ENCODE measurements at places on chromosomes 6 and 20.

DNA sequence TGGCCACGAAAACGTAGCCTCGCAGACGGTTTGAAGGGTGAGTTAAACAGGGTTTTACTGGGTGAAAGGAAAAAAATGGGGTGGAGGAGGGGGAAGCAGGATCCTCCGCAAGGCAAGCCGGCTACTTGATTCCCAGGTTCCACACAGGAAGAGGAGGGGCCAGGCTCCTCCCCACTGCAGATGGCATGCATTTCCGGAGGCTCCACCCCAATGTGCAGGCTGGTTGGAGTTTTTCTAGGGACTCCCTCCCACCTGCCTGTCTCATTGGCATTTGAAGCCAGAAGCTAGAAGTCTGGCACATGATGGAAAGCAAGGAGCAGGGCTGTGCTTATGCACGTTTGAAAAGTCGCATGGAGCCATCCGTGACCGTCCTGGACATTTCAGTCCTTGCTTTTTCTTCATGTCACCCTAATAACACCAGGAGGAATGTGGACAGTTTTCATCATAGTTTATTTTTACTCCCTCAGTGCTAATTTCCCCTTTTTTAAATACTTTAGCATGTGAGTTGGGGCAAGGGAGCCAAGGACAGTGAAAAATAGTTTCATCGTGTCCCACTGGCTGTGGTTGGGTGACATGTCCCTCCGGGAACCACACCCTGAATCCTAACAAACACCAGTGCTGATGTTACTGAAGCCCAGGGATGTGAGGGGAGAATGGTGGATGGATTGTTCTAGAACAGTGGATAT lies 100.1 kb upstream of the INSM1 start:
- peaks cover 3% of the 10 kb centered on the region for H3K27me3 ChIP-seq
- H3K4me1 ChIP-seq, result no peaks in the 10 kb centered on the region
- no peak for DNase-seq
- no peak overlapping the region for H3K4me3 ChIP-seq
- H3K27ac ChIP-seq, result no peak overlapping the region

GRCh38 chr6:82963191-82963925 lies 102.3 kb downstream of the UBE3D start:
- H3K4me1 ChIP-seq, result peaks cover 3% of the 10 kb centered on the region
- H3K36me3 ChIP-seq, result peaks cover 13% of the 10 kb centered on the region

- peaks cover 3% of the 10 kb centered on the region for H3K4me1 ChIP-seq
- no peak overlapping the region for H3K27ac ChIP-seq
- H3K4me3 ChIP-seq, result no peak overlapping the region
- peaks cover 3% of the 10 kb centered on the region for H3K27me3 ChIP-seq
- H3K36me3 ChIP-seq, result no peaks in the 10 kb centered on the region
Measured at GRCh38 chr20:8489094-8489883, 357.2 kb downstream of the PLCB1 start.

DNA sequence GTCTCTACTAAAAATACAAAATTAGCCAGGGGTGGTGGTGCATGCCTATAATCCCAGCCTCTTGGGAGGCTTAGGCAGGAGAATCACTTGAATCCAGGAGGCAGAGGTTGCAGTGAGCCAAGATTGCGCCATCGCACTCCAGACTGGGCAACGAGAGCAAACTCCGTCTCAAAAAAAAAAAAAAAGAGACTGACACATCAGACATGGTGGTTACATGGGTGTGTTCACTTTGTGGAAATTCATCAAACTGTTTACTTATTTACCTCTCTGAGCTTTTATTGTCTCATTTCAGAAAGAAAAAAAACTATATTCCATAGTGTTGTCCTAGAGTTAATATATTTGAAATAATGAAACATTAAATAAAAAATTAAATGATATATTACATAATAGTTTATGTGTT lies 64.8 kb downstream of the MBOAT1 start:
- DNase-seq, result no peak
- H3K27ac ChIP-seq, result no peak overlapping the region
- H3K36me3 ChIP-seq, result peaks cover 11% of the 10 kb centered on the region
- no peaks in the 10 kb centered on the region for H3K27me3 ChIP-seq

DNA sequence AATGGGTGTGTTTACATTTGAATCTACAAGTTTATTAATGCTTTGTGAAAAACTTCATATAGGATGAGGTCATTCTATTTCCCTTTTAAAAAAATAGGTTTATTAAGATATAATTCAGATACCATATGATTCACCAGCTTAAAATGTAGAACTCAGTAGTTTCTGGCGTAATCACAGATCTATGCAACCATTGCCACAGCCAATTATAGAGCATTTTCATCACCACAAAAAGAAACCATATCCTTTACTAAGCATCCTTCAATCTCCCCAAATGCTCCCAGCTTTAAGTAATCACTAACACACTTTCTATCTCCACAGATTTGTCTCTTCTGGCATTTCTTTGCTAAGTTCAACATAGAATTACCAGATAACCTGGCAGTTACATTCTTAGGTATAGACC lies 137.2 kb downstream of the PTPRT start:
- no peak overlapping the region for H3K27ac ChIP-seq
- H3K27me3 ChIP-seq, result no peaks in the 10 kb centered on the region
- no peak for DNase-seq
- no peak overlapping the region for H3K4me3 ChIP-seq

- H3K36me3 ChIP-seq, result no peaks in the 10 kb centered on the region
- peaks cover 5% of the 10 kb centered on the region for H3K27me3 ChIP-seq
- H3K4me1 ChIP-seq, result no peaks in the 10 kb centered on the region
- DNase-seq, result no peak
Measured at GRCh38 chr6:100247123-100247522, 217.6 kb downstream of the SIM1 start.

- no peak for DNase-seq
- peaks cover 4% of the 10 kb centered on the region for H3K4me1 ChIP-seq
- H3K4me3 ChIP-seq, result no peak overlapping the region
- no peak overlapping the region for H3K27ac ChIP-seq
Measured at GRCh38 chr20:19885939-19886660, 128.0 kb downstream of the RIN2 start.

DNA sequence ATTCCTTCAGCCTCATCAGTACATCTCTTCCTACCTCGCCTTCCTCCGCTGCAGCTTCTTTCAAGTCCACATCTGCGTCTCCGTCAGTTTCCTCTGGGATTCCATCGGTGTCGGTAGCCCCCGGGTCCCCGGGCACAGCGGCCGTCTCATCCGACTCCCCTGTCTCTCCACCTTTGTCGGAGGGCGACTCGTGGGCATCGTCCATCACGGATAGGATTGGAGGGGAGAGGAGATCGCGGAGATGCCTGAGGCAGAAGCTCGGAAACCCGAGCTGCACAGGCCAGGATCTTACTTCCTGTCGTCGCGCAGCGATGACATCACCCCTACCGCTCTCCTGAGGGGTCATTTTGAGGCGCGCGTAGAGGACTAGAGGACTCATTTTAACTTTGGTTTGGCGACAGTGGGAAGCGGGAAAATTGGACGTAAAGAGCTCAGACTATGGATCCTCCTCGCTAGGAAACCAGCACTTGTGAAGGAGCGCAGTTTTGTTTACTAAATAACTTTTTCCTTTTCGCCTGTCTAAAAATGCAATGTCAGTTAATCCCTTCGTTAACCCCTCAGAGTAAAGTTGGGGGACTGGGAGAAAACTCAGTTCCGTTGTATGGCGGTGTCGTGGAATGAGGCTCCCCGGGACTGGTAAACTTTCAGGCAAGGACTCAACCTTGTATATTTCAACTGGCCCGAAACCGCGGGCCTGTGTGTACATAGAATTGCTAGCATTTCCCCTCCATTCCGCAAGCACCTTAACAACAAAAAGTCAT lies at the start of gene TAF11:
Gene TAF11, minus strand, starts transcription at position 290 of the 761 bp plus-strand sequence. Its CDS starts 85 bp downstream, at position 205.
- H3K4me3 ChIP-seq, result peak within 1 kb of the TSS; percentile 96
- H3K36me3 ChIP-seq, result peaks cover 15% of the 10 kb centered on the region
- DNase-seq, result peak; percentile 83

DNA sequence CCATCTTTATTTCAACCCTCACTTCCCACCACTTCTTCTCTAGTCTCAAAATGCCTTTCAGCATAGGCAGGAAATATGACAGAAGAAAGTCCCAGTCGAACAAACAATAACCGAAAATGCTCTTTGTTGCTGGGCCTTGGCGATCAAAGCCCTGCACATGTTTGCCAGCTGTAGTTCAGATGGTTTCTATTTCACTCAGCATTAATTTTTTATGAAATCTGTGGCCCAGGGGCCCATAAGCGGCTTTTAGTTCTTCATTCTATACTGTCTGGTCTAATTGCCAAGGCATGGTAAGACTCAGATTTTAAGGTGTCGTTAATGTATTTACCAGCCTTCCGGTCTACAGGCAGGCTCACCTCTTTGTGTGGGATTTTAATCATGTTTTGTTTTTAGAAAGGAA lies 10.9 kb upstream of the F13A1 start:
- peaks cover 28% of the 10 kb centered on the region for H3K4me1 ChIP-seq
- H3K27me3 ChIP-seq, result peaks cover 2% of the 10 kb centered on the region
- peak overlapping the region; percentile 78 for H3K27ac ChIP-seq
- H3K36me3 ChIP-seq, result no peaks in the 10 kb centered on the region

GRCh38 chr6:167153521-167153959 lies 4.2 kb downstream of the GPR31 start:
- peak overlapping the region; percentile 92 for H3K27ac ChIP-seq
- no peaks in the 10 kb centered on the region for H3K36me3 ChIP-seq
- peaks cover 38% of the 10 kb centered on the region for H3K4me1 ChIP-seq

GRCh38 chr6:88775866-88776571 lies 187.4 kb downstream of the RNGTT start:
- peaks cover 15% of the 10 kb centered on the region for H3K36me3 ChIP-seq
- peak overlapping the region; percentile 14 for H3K27ac ChIP-seq
- H3K27me3 ChIP-seq, result no peaks in the 10 kb centered on the region
- H3K4me3 ChIP-seq, result no peak overlapping the region
- H3K4me1 ChIP-seq, result peaks cover 4% of the 10 kb centered on the region
- no peak for DNase-seq

DNA sequence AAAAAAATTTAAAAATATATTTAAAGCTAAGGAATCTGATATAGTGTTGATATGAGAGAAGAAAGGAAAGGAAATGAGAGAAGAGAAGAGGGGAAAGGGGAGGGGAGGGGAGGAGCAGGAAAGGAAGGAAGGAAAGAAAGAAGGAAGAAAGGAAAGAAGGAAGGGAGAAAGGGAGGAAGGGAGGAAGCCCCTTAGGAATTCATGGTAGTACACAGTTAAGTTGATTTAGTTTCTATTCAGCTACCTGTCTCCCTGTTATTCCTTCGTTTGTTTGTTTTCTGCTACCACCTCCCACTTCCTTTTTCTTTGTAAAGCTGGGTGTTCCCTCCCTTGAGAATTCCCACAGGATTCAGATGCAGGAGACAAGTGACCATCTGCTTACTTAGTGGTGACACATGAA lies 1025.4 kb upstream of the FLRT3 start:
- H3K36me3 ChIP-seq, result no peaks in the 10 kb centered on the region
- no peak overlapping the region for H3K4me3 ChIP-seq
- no peaks in the 10 kb centered on the region for H3K4me1 ChIP-seq
- H3K27ac ChIP-seq, result no peak overlapping the region
- no peak for DNase-seq

Data from memory B cell (primary cell).